ENCODE measurements at places on chromosomes 7 and 10.

- no peak for DNase-seq
These were observed 382.7 kb upstream of the FOXK1 start for GRCh38 chr7:4299431-4299830.

- no peak for DNase-seq
These were observed 661.7 kb upstream of the AUTS2 start for GRCh38 chr7:68936471-68937035.

GRCh38 chr10:98382691-98383101, 32.3 kb downstream of the PYROXD2 start:
- peak; percentile 32 for DNase-seq

DNA sequence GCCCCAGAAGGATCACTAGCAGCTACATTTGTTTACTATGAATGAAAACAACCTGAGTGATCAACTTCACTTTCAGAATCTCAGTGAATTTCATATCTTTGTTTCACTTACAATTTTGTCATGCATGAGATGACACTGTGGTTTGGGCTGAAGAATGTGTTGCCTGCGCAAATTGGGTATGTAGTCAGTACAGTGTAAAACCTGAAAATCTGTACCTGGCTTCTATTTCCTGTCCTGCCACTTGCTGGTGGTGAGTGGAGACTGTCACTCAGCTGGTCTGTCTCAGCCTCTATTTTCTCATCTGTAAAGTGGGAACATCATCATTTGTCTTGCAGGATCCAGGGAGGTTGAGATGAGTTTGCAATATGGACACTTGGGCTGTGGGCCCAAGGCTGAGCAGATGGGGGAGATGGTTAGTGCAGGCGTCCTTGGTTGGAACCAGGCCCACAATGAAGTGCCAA, 118.0 kb downstream of the WDFY4 start:
- DNase-seq = no peak

DNA sequence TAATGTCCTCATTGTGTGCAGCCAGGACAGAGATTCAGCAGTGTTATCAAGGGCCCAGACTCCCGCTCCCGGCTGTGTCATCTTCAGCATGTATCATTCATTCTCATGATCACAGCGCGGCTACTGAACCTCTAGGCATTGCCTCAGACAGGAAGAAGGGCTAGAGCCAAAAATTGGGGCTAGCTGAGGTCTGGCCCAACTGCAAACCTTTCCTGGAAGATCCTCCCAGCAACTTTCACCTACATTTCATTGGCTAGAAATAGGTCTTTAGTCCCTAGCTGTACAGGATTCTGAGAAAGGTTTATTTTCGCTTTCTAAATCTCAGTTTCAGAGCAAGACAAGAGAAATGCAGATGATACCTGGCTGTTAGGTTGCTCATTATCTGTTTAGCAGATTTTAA, 81.9 kb downstream of the CREM start:
- no peak for DNase-seq

DNA sequence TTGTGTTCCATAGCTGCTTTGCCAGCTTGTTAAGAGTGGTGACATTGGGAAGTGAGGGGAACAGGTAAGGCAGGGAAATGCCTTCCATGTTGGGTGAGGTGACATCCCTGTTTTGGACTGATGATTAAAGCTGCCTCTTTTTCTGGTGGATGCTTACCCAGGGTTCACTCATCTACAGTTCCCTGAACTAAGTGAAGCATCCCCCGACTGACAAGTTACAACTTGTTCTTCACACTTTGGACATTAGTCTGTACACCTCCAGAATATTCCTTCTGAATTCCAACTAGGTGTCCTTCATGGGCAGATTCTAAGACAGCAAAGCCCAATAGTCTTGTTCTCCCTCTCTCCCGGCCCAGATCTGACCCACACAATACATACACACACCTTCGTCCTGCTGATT, 63.4 kb downstream of the HDAC9 start:
- no peak for DNase-seq
